ENCODE measurements at places on chromosomes 2 and 18.

DNA sequence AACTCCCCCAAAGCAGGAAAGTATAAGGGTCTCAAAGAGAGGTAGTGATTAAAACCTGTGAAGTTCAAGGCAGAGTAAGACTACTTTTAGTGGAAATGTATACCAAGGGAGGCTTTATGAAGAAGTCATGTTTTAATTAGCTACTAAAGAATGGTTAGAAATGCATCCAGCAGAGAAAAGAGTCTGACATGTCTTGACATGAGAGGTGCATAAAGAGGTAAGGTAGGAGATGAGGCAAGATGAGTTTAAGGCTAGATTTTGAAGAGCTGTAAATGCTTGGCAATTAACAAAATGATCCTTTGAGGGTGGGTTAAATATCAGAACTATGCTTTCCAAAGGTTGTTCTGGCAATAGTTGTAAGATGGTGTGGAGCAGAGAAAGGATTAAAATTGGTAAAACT lies 88.7 kb upstream of the WDSUB1 start:
- DNase-seq = no peak

GRCh38 chr2:65198737-65199136 lies 28.9 kb upstream of the ACTR2 start:
- no peak for DNase-seq

DNA sequence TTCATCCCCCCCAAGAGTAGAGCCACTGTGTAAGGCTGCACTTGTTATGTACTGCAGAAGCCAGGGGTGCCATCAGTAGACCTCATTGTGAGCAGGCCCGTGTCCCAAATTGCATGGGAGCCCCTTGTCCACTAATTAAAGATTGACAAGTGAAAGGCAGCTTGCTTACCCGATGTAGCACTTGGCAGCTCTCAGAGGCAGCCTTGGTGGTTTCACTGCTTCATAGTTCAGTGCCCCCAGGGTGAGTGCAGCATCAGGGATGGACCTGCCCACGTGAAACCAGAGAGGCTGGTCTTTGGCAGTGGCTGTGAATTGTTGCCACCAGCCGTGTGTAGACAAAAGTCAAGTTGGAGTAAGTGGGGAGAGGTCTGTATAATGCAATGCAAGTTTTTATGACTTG lies 13.3 kb downstream of the TUBB6 start:
- no peak for DNase-seq

- DNase-seq = no peak
Observed at GRCh38 chr2:179265082-179265510, 464 bp upstream of the SESTD1 start.

DNA sequence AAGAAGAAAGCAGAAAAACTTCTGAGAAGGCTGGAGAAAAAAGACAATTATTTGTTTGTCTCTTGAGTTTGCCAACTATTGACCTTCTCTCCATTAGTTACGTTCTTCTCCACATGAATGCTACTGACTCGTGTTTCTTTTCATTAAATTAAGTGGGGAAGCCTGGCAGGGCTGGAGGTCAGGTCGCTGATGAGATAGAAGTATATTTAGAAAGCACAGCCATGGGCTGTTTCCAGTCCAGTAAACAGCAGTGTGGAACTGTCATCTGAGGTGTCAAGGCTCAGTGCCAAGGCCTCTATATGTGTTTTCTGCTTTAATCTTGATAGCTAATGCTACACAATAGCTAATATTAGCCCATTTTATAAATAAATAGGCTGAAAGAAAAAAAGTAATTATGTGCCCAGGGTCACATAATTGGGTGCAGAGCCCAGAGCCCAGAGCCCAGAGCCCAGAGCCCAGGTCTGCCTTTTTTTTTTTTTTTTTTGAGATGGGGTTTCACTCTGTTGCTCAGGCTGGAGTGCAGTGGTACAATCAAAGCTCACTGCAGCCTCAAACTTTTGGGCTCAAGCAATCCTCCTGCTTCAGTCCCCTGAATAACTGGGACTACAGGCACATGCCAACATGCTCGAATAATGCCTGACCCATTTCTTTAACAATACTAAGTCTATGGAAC lies 6.3 kb downstream of the MSGN1 start:
- DNase-seq = no peak

DNA sequence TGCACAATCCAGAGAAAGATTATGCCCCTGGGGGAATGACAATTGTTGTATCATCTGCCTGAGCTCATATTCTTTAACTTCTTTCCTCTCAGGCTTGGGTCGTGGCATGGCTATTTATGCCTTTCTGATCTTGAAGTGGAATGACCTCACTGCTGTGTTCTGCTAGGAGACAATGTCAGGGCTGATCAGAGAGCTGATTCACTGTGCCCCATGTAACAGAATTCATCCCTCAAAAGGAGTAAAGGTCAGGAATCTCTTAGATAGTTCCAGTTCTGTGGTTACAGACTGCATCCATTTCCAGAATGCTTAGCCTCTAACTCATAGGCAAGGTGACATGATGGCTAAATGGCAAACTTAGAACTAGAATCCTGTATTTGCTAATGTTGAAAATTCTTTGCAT lies 511.7 kb upstream of the CNTNAP5 start:
- DNase-seq = no peak

GRCh38 chr18:61448316-61448715 lies 115.1 kb downstream of the CDH20 start:
- no peak for DNase-seq

DNA sequence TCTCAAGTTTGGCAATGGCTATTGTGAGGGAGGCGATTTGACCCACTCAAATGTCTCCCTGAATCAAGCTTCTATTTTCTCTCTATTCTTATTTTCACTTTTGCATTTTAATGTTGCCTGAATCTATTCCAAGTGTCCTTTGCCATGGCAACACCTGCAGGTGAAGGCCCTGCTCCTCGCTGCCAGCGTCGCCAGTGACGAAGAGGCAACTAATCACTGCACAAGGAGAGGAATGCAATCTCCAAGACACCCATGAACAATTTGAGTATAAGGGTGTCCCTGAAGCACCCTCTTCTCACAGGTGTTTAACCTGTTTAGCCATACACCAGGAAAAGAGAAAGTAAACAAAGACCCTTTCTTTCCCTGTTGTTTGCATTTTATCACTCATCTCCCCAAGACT lies 165.6 kb upstream of the VRK2 start:
- DNase-seq = no peak

- DNase-seq = no peak
Observed at GRCh38 chr18:58788971-58789875, 75.5 kb upstream of the ZNF532 start.

- no peak for DNase-seq
Observed at GRCh38 chr2:142425551-142425950, 294.7 kb upstream of the LRP1B start.

DNA sequence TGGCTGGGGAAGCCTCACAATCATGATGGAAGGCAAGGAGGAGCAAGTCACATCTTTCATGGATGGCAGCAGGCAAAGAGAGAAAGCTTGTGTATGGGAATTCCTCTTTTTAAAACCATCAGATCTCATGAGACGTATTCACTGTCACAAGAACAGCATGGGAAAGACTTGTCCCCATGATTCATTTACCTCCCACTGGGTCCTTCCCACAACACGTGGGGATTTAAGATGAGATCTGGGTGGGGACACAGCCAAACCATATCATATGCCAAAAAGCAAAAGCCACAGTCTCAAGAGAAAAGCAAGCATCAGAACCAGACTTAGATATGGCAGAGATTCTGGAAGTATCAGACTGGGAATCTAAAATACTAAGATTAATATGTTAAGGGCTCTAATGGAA lies 30.0 kb upstream of the SCRN3 start:
- DNase-seq = no peak

GRCh38 chr2:103898561-103898960 lies 955.4 kb upstream of the POU3F3 start:
- DNase-seq = no peak

DNA sequence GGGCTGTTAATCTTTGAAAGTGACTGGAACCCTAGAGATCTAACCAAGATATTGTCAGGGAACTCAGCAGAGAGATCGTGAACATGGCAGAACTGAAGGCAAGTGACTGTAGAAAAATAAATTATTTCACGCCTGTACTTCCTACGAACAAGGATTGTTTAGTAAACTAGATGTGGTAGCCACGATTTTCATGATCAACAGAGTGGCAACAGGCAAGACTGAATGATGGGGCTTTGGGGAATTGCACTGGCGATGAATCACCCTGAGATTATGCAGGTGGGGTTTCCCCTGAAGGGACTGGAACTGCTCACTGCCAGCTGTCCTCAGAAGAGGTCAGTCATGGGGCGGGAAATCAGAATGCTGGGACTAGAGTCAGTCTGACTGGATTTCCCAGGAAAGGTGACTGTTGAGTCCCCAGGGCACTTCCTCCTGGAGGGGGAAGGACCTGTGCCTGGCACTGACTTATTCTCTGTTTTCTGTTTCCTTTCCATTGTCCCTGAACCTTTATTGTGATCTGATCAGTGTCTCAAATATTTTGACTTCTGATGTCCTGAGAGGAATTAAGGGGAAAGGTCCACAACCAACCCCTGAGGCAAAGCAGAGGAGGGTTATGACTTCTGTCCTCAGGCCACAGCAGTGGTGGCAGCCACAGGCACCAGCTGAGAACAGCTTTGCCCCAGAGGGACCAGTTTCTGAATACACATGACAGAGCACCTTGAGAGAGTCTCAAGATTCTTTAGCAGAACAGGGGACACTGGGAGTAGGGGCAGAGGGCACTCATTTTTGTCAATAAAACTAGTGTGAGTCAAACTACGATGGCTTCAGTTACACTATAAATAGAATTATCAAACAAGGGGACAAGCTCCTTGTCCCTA lies 70.0 kb downstream of the NAB1 start:
- peak; percentile 86 for DNase-seq

- DNase-seq = peak; percentile 52
Observed at GRCh38 chr2:219010162-219010756, 17.0 kb upstream of the CRYBA2 start.

- DNase-seq = no peak
Observed at GRCh38 chr2:127929449-127929848, 43.7 kb upstream of the AMMECR1L start.

DNA sequence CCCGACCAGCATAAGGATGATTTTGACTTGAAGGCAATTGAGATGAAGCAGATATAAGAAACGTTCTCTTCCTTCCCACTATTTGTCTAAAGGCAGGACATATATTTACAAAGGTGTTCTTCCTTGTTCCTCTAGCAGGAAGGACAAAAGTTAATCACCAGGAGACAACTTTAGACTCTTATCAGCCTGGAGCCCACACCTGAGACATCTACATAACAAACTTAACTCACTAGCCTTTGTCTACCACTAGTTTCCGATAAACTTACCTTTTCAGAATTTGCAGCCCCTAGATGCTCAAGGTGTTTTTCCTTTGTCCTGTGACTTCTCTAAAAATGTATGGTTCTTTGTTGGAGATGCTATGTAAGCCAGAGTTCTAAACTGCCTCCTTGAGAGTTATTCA lies 1047.8 kb upstream of the NXPH2 start:
- no peak for DNase-seq

GRCh38 chr2:168158586-168158985 lies 88.8 kb downstream of the STK39 start:
- no peak for DNase-seq

- no peak for DNase-seq
Observed at GRCh38 chr2:149050188-149050587, 11.7 kb downstream of the LYPD6B start.

DNA sequence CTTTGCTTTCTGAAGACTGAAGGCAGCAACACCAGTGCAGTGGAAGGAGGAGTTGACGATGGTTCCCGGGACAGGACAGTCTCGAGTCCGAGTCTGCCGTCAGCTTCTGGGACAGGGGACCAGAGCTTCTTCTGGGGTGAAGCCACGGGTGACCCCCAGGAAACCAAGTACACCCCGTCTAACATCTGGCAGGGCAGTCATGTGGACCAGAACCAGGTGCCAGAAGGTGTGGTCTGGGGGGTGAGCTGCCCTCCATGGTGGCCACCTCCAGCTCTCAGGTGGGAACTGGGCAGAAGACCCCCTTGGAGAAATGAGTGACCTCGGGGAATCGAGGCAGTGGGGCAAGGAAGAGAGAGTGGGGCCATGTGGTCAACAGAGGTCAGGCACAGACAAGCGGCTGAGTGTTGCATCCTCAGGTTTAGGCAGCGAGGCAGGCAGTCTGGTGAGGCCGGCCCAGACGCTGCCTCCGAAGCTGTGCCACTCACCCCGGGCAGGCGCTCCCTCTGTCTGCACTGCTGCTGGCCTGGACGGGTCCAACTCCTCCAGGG lies 204.3 kb downstream of the HDAC4 start:
- no peak for DNase-seq

GRCh38 chr2:147810883-147811765 lies 33.7 kb upstream of the ACVR2A start:
- no peak for DNase-seq

GRCh38 chr2:61221819-61222218 lies 59.8 kb downstream of the C2orf74 start:
- DNase-seq = no peak

DNA sequence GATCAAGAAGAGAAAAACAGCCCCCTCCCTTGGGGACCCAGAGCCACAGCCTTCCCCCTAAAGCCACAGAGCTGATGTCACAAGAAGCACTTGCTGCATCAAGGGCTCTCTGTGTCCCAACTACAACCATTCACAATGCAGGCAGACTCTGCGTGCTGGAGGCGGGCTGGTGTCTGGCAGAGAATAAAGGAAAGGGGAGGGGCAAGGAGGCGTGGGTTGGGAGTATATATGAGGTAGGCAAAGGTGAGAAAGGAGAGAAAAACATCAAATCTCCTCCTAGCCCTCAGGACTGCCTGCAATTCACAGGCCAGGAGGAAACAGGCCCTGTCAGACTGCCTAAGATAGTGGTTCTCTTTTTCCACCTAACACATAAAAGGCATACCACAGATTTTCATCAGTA lies 48.8 kb upstream of the IHH start:
- DNase-seq = peak; percentile 79

DNA sequence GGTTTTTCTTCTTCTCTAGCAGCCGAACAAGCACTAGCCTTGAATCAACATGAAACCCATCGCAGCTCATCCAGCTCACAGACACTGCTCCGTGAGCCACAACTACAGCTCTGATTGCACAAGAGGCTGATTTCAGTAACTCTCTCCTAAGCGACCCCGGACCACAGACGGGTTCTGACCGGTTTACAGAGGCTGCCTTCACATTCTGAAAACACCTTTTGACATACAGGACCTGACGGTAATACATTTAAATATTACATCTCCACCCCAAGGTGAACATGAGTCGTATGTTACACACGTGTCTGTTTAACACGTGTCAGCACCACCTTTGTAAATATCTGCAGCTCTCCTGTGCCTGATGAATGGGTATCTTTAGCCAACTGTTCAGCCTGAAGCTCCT lies 120.7 kb downstream of the TMEM18 start:
- DNase-seq = no peak

- DNase-seq = no peak
Observed at GRCh38 chr18:58046794-58047555, 2.9 kb downstream of the NEDD4L start.

- DNase-seq = no peak
Observed at GRCh38 chr2:150888337-150888736, 373.3 kb downstream of the RBM43 start.

Measured in activated CD4-positive, alpha-beta T cell treated with anti-CD3 and anti-CD28 coated beads for 36 hours (primary cell).